ENCODE measurements at places on chromosomes 5 and 9.

DNA sequence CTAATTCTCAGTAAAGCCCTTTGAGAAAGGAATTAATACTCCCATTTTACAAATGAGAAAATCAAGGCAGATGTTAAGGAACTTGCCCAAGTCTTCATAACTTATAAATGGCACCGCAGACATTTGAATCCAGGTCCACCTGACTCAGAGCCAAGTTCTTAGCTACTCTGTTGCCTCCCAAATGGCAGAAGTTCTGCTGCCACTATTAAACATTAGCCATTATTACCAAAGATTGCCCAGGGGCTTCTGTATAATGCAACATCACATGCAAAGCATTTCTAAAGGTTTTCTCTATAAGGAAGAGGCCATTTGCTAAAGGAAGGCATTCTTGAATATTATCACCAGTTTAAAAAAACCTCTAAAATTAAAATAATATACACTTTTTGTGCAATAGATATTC lies 28.3 kb downstream of the TPD52L3 start:
- no peak for DNase-seq

- DNase-seq = no peak
These were observed 38.7 kb downstream of the AGXT2 start for GRCh38 chr5:35009019-35009418.

GRCh38 chr9:138059196-138059595 lies 181.6 kb downstream of the CACNA1B start:
- DNase-seq = no peak

DNA sequence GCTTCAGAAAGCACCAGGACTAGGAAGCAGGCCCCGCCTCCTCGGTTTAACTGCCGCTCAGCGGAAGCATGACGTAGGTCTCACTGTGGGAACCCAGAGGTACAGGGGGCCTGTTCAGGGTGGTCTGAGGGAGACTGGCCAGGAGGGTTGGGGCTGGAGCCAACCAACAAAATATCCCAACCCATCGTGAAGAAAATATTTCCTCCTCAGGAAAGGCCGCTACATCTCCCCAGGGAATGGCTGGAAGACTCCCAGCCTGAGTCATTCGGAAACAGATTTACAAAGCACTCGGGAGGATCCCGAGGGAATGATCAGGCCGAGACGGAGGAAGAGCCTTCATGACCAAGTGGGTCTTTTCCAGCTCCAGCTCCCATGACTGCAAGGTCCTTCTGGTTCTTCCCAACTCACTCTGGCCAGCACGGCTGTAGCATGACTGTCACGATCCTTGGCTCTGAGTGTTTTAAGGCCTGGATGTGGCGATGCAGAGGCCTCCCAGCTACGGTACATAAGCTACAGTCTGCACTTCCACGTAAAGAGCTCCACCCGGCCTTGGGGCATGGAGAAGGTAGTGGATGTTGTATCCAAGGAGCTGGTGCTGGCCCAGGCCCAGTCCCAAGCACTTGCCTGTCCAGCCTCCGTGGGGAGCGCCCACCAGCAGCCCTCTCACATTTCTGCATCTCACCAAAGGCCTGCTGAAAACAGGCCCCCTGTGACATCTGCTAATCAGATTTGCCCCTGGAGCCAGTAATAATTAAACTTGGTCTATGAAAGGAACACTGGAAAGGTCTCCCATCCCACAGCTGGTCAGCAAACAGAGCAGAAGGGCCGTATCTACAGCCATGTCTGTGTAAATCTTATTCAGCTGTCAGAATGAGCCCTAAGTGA lies 100.6 kb downstream of the LHFPL2 start:
- DNase-seq = peak; percentile 95

All from right hindlimb (tissue), 1 donor.